ENCODE measurements at places on chromosomes 16 and 17. TPM values are rescaled to one million over a fixed set of nuclear protein-coding genes. Genes with fewer than 3 reads are reported as not detected.

The TBC1D3B gene
- 3.3 TPM for total RNA-seq

The B4GALNT2 gene
- not detected for total RNA-seq

The SYCE1L gene
- total RNA-seq: 1.3 TPM

DNA sequence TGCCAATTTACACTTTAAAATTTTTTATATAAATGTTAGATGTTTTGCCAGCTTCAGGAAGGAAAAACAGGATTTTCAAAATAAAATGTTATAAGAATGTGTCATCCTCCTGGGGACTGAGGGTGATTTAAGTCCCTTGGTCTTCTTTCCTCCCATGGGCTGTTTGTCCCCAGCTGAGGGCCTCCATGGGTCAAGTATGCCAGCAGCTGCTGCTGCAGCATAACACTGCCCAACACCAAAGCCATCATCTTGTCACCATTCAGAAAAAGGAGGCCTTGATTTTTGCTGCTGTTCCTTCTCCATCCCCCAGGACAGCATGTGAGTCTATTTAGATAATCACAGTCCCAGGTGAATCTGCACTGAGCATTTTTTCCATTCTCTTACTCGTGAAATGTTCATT, 188.5 kb downstream of the LGALS9B start:
- no peak for DNase-seq

- no peak for DNase-seq
These were observed 7.3 kb upstream of the RPRML start for GRCh38 chr17:46986366-46986765.

- no peak for DNase-seq
These were observed 3.8 kb downstream of the ERCC4 start for GRCh38 chr16:13923703-13924298.

GRCh38 chr17:7262935-7263800, 890 bp upstream of the CLDN7 start:
- DNase-seq: no peak

GRCh38 chr17:63356337-63356757, 89.8 kb downstream of the CYB561 start:
- no peak for DNase-seq

DNA sequence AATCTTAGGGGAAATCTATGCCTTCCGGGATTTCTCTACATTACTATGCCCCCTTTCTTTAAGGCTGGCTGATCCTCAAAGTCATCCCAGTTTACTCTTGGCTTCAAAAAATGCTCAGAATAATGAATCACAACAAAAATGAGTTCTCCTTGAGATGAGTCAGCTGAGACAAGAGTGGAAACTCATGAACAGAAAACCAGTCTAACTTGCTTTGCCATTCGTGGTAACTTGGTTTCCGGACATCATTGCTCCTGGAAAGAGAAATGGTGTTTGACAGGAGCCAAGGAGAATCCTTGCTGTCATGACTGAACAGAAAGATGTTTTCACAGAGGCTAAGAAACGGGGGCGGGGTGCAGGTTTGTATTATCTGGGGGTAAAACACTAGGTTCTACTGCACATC, 435.6 kb upstream of the DYNLRB2 start:
- DNase-seq: no peak

DNA sequence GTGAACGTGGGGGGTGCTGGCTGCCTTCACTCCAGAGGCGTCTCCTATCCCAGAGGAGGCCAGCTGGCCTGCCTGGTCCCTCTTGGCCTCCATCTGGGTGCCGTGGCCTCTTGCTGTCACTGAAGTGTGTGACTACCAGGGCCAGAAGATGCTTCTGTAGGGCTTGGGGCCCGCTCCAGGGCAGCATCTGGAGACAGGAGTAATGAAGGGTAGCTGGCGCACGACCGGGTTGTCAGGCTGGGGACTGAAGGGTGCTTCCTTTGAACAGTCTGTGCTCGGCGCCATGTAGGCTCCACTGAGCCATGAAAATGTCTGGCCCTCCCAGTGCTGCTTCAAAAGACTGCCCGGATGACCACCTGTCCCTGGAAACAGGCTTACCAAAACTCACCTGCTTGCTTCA, 31.3 kb downstream of the ASIC2 start:
- no peak for DNase-seq

DNA sequence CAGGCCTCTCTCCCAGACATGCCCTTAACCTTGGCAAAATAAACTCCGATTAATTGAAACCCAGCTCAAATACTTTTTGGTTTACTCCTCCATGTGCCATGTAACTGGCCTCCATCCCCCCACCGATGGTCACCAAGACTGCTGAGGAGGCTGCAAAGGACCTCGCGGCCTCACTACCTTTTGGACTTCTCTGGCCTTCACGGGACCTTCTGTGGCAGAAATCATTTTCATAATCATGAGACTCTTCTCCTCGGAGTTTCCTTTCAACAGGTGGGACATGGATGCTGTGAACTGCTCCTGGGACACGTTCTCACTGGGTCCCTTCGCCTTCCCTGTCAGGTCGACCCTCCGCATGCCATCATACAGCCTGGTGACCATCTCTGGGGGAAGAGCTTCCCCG, 9.0 kb downstream of the MEAK7 start:
- peak; percentile 43 for DNase-seq

Measured in mesenteric fat pad (tissue), 1 donor.